ENCODE measurements at places on chromosomes 3 and 15.

GRCh38 chr3:53300826-53301225, 45.0 kb upstream of the TKT start:
- no peak for DNase-seq

DNA sequence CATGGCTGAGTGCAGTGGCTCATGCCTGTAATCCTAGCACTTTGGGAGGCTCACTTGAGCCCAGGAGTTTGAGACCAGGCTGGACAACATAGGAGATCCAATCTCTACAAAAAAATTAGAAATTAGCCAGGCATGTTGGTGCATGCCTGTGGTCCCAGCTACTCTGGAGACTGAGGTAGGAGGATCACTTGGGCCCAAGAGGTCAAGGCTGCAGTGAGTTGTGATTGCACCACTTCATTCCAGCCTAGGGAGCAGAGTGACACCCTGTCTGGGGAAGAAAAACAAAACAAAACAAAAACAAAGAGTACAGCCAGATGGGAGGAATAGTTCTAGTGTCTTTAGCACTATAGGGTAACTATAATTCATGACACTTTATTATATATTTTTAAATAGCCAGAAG, 26.2 kb upstream of the COMMD4 start:
- no peak for DNase-seq

DNA sequence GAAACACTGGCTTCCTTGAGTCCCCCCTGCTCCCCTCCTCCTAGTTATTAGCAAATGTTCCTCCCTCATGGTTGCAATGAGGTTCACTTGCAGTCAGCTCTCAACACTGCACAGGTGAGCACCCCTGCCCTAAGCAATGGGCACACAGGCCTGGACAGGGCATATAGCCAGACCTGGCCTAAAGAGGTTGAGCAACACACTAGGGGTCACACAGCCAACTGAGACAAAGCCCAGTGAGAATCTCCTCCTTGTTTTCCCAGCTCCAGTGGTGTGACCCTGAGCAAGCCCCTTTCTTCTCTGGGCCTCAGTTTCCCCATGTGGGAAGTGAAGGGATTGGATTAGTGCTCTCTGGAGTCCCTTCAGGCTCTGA, 49.9 kb downstream of the ATP2B2 start:
- no peak for DNase-seq

- DNase-seq = no peak
Observed at GRCh38 chr15:100695048-100695447, 92.7 kb downstream of the ASB7 start.

DNA sequence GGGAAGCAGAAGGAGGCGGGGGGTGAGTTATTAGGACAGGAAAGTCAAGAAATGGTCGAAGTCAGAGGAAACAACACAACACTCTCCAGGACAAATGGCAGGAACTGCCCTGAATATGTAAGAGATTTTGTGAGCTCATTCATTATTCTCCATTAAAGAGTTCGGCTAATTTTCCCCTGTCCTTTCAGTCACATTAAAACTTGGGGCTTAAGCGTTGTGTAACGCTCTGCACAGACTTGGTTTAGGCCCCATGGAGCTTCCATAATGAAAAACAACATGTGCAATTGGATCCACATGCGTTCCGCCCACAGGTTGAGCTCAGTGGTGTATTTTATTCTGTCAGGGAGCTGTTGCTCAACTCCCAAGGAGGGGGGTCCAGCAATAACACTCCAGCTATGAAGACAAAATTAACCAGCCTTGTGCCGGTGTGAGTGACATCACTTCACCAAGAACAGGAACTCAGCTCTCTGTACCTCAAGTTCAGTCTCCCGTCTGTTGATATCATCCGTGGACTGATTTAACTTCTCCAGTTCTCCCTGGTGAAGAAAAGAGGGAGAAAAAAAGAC, 2.3 kb downstream of the SH3BP5 start:
- no peak for DNase-seq

GRCh38 chr3:195591852-195592251, 8.1 kb upstream of the APOD start:
- no peak for DNase-seq

- DNase-seq = no peak
Observed at GRCh38 chr3:58352626-58353025, 19.9 kb downstream of the PXK start.

DNA sequence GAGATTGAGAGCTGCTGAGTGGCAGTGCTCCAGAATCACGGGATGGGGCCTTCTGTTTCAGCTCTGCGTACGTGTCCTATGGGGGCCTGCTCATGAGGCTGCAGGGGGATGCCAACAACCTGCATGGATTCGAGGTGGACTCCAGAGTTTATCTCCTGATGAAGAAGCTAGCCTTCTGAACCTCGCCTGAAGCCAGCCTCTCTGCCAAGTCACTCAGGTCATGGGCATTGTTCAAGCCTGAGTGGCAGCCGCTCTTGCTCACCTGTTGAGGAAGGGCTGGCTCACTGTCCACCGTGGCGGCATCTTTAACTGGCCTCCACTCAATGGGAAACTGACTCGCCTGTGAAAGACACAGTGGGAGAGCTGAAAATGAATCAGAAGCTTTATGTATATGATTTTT, 6.6 kb downstream of the POLR2H start:
- no peak for DNase-seq

DNA sequence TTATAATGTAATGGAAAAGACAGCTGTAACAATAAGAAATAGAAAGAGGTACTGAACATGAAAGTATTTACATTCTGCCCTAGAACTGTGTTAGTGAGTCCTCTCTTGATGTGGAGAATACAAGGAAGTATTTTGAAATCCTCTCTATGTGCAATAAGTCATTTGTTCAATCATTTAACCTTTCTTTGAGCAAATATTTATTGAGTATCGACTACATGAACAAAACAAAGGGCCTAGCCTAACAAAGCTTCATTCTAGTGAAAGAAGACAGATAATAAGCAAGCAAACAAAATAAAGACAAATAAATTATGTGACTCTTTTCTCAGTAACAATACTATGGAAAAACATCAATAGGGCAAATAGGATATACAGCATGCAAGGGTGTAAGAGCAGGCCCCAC, 354.9 kb upstream of the ATP11B start:
- DNase-seq = no peak

- DNase-seq = no peak
Observed at GRCh38 chr15:32721596-32721995, 3.8 kb downstream of the GREM1 start.

DNA sequence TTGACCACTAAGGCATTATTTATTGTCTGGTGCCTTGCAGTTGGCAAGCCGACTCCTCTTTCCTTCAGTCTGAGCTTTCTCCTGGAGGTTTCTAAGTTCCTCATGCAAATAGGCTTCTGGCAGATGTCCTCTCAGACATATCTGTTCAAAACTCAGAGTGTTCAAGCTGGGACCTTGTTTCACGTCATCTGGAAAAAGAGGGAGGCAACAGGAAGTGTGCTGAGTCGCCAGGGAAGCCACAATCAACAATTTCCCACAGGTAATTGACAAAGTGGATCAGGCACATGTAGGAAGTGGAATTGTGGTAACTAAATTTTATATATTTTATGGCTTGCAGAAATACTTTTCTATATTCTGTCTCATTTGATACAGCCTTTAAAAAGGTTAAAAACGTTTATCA, 14.6 kb downstream of the SCG5 start:
- DNase-seq = no peak

DNA sequence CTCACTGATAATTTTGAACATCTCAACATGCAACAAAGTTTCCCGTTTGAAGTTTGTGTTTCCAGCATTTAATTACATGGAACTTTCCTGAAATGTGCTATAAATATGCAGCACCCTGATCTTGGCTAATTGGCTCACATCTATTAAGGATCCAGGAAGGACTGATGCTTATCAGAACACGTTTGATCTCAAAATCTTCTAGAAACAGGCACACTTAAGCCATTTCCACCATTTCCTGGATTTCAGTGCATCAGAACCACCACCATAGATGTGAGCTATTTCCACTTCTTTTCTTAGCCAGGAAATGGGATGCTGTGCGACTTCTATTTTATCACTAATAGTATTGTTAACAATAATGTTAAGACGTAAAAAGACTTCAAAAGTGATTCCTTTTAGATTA, 228.9 kb downstream of the FEZF2 start:
- no peak for DNase-seq

DNA sequence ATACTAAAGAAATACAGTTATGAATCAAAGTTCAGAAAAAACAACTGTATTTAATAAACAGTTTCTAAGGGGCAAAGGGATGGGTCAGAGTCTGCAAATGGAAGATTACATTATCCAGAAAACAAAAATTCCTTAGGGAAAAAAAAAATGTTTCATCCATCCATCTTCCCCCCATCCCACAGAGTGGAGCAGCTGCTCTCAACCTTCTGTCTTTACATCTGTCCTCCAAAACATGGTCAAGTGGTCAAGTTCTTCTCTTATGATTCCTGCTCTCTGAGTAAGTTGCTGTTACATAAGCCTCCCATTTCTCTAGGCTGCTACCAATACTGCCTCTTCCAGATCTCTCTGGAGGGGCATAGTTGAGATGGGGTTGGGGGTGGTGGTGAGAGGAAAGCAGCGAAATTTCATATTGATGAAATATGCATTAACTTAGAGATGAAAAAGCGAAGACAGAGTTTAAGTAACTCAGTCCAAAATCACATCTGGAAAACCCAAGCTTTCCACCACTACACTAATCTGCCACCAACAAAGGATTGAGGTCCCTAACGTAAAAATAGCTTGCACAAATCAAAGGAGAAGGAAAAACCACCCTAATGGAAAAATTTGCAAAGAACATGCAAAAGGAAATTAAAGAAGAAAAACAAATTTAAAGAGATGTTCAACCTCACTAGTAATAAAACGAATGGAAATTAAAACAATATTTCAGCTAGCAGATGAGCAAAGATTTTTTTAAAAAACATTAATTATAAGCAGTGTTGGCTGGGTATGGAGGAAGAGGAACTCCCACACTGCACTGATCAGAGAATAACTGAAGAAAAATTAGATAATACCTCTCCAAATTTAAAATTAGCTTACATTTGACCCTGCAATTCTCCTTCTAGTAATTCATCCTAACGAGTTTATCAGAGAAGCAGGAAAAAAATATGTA, 109.5 kb downstream of the ST8SIA2 start:
- no peak for DNase-seq

GRCh38 chr15:88649286-88649733, 10.5 kb downstream of the ISG20 start:
- peak; percentile 82 for DNase-seq

DNA sequence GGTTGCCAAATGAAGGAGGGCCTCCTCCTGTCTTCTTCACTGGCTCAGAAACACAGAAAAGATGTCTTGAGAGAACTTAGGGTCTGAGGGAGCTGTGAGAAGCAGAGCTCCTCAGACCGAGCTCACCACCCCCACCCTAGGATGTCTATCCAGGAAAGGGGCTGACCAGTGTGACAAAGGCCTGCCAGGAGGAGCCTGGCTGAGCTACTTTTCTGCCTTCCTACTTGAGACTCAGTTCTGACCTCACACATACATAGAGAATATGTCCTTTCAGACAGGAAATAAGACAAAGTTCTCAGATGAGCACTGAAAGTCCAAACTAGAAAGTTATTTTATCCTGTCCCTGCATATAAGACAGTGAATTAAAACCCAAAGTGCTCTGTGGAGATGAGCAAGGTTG, 54.5 kb downstream of the KIF9 start:
- DNase-seq = no peak

GRCh38 chr15:78197632-78198031, 36.7 kb downstream of the ACSBG1 start:
- no peak for DNase-seq

GRCh38 chr3:25587526-25587925, 77.2 kb downstream of the TOP2B start:
- DNase-seq = no peak

GRCh38 chr3:137509354-137510045, 254.6 kb upstream of the SOX14 start:
- DNase-seq = no peak

DNA sequence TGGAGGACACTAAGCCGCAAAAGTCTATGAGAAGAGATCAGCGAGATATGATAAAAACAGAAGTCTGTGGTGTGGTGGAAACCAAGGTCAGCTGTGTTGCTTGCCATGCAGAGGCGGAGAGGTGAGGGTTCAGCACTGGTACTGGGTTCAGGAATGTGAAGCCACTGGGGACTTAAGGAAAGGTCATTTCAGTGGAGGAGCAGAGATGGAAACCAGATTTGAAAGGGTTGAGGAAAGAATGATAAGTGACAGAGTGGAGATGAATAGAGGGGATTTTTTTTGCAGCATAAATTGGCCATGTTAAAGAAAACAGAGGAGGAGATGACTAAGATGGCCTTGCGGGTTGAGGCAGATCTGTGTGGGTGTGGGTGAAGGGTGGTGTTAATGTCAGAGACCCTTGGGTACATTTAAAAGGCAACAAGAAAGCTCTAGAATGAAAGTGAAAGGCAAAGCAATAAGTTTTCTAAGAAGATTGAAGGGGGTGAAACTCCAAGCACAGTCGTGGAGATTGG, 265.5 kb downstream of the ADAMTSL3 start:
- no peak for DNase-seq

DNA sequence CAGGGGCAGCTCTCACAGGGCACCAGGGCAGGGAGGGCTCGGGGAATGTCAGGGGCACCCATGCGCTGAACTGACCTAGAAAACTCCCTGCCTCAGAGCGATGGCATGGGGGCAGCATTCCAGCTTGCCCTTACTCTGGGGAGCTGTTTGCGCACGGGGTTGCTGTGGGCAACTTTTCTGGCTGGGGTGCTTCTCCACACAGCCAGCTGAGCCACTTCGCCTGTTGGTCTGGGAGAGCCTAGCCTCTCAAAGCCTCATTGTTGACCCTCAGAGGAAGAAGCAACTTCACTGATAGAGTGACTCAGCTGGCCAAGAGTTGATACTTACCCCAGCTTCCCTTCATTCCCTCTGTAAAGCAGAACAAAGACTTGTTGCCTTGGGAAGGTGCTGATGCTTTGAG, 42.6 kb upstream of the MRPS22 start:
- DNase-seq = no peak

DNA sequence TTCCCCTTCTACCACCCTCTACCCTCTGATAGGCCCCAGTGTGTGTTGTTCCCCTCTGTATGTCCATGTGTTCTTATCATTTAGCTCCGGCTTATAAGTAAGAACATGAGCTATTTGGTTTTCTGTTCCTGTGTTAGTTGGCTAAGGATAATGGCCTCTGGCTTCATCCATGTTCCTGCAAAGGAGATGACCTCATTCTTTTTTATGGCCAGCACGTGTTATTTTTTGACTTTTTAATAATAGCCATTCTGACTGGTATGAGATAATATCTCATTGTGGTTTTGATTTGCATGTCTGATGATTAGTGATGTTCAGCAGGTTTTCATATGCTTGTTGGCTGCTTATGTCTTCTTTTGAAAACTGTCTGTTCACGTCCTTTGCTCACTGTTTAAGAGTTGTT, 63.1 kb upstream of the NPHP3 start:
- no peak for DNase-seq

GRCh38 chr3:77319711-77320110, 279.8 kb downstream of the ROBO2 start:
- no peak for DNase-seq

Measured in stimulated activated CD4-positive, alpha-beta T cell treated with anti-CD3 and anti-CD28 coated beads, Interleukin-2, amount 100 ng/mL, for 24 hours (primary cell).